Activated CD4-positive, alpha-beta T cell treated with anti-CD3 and anti-CD28 coated beads, Interleukin-2, amount 10 ng/mL, durations not matched to agents 7 days and 5 days (primary cell): ENCODE measurements at places on chromosomes 2 and 18. TPM values are rescaled to one million over a fixed set of nuclear protein-coding genes. Genes with fewer than 3 reads are reported as not detected.
A peak's percentile ranks its signal among the peaks of the same experiment; 100 is the strongest.

- H3K36me3 ChIP-seq: no peaks in the 10 kb centered on the region
- DNase-seq: peak; percentile 13
- no peaks in the 10 kb centered on the region for H3K27me3 ChIP-seq
- H3K4me3 ChIP-seq: no peak overlapping the region
- H3K4me1 ChIP-seq: peaks cover 35% of the 10 kb centered on the region
Observed at GRCh38 chr2:182951948-182952663, 85.7 kb upstream of the FRZB start.

- no peaks in the 10 kb centered on the region for H3K27me3 ChIP-seq
- DNase-seq: no peak
- H3K36me3 ChIP-seq: peaks cover 23% of the 10 kb centered on the region
- H3K4me1 ChIP-seq: peaks cover 26% of the 10 kb centered on the region
- no peak overlapping the region for H3K4me3 ChIP-seq
Observed at GRCh38 chr2:9424447-9425164, 1.2 kb downstream of the CPSF3 start.

DNA sequence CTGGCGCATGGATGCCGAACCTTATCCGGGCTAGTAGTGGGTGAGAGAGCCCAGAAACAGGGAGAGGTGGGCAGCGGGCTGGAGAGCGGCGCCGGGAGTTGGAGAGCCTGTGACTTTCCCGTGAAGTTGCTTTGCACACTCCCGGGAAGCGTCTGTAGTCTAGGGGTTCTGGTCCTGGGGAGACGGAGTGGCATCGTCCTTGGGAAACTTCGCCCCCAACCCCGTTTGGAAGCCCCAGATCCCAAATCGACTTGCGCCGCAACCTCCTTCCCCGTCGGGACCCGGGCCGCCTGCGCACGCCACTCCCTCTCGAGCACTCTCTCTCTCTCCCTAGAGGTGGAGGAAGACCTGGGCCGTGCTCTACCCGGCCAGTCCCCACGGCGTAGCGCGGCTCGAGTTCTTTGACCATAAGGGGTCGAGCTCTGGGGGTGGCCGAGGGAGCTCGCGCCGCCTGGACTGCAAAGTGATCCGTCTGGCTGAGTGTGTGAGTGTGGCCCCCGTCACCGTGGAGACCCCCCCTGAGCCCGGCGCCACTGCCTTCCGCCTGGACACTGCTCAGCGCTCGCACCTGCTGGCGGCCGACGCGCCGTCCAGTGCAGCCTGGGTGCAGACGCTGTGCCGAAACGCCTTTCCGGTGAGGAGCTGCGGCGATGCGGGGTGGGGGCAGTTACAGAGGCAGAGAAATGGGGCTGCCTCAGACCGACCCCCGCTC is 456 bp downstream of the DOK1 start:
- peak overlapping the region; percentile 94 for H3K27ac ChIP-seq
- peaks cover 25% of the 10 kb centered on the region for H3K4me1 ChIP-seq
- peaks cover 19% of the 10 kb centered on the region for H3K27me3 ChIP-seq

GRCh38 chr2:111156529-111156928 is 35.8 kb downstream of the BCL2L11 start:
- H3K36me3 ChIP-seq: peaks cover 15% of the 10 kb centered on the region
- peaks cover 25% of the 10 kb centered on the region for H3K4me1 ChIP-seq
- H3K27ac ChIP-seq: peak overlapping the region; percentile 52
- DNase-seq: no peak

- no peaks in the 10 kb centered on the region for H3K27me3 ChIP-seq
- H3K4me3 ChIP-seq: no peak overlapping the region
- no peak for DNase-seq
Observed at GRCh38 chr2:85503168-85503850, 35.7 kb upstream of the MAT2A start.

DNA sequence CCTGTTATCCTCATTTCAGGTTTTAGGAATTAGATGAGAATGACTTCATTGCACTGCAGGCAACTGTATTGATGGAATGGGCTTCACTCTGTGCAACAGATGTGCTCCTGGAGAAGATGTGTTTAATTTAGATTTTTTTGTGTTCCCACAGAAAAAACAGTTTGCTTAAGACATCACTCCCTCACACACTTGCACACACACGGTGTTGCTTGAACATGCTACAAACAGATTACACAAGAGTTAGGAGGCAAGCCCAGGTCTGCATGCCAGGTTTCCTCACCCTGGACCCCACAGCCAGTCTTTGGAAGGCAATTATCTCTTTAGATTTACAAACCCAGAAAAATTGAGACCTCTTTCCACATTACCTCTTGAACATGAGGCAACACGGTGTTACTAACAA is 93.7 kb upstream of the KLHL29 start:
- no peak for DNase-seq
- no peaks in the 10 kb centered on the region for H3K36me3 ChIP-seq
- no peak overlapping the region for H3K27ac ChIP-seq
- no peaks in the 10 kb centered on the region for H3K4me1 ChIP-seq
- H3K27me3 ChIP-seq: peaks cover 22% of the 10 kb centered on the region

DNA sequence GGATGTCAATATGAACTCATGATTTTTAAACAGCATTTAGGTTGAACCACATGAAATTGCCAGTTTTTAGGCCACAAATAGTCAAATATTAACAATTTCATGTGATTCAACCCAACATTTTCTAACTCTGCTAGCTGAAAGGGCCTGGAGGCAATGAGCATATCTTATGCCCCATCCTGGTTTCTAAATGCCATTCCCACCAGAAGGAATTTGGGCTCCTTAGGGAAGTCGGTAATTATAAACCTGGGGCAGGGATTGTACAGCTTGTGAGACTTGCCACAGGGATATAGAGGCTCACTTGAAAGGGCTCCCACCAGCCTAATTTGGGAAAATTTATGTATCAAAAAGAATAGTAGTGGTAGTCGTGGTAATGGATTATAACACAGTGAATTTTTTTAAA is 178.4 kb upstream of the ALPP start:
- peaks cover 3% of the 10 kb centered on the region for H3K4me1 ChIP-seq
- peaks cover 12% of the 10 kb centered on the region for H3K36me3 ChIP-seq
- no peak overlapping the region for H3K4me3 ChIP-seq

TOGARAM2 gene
- 3.7 TPM for total RNA-seq

PROM2 gene
- total RNA-seq: 0.08 TPM
